Aorta (tissue), 5 donors: ENCODE measurements at places on chromosomes 6 and 20.

DNA sequence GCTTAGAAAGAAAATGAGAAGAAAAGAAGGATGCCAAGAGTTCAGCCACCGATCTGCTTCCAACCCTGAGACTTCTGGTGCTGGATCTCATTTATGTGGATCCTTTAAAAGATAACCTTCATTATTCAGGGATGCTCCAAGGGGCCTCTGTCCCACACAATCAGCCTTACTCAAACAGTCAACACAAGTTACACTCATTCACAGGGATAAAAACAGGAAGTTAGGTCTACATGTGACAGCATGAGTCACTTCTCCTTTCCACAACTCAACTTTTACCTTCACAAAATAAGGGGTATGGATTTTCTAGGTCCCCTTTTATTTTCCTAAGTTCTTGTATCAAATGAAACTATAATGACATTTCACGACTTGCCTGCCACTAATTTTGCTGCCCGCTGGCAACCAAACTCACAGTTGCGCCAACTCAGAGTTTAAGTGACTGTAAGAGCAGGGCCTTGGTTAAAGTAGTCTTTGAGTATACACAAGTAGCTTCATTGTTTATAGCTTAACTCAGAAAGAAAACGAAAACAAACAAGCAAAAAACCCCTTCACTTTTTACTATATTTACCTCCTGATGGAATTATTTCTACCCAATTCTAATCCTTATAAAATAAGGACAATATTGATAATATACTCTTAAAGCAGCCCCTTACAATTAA lies 278.8 kb upstream of the RUNX2 start:
- no peak for DNase-seq

DNA sequence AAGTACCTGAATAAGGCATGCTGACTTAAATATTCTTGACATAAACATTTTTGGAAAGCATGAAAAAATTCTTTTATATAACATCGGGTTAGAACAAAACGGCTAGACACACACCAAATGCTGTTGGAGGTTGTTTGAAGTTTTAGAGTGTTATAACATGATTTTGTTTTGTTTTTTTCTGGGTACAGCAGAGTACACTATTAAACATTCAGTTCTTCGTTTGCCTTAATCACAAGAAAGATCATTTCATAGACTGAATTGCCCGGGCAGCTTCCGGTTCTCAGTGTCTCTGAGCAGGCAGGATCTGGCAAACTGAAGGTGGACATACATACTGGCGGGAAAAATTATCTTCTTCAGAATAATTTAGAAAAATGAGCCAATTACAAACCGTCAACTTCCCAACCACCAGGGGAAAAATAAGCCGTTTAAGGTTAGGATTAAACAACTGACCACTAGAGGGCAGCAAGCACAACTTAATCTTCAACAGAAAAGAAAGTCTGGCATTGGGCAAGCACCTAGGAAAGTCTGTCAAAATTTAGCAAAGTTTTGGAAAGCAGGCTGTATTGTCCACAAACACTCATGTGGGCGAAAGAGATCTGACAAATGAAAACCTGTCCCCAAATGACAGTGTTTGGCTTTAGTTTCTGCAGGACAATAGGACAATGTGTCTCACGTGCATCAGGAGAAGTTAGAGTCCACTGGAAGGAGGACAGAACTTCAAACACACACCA lies 15.0 kb downstream of the ZNF217 start:
- no peak for DNase-seq

DNA sequence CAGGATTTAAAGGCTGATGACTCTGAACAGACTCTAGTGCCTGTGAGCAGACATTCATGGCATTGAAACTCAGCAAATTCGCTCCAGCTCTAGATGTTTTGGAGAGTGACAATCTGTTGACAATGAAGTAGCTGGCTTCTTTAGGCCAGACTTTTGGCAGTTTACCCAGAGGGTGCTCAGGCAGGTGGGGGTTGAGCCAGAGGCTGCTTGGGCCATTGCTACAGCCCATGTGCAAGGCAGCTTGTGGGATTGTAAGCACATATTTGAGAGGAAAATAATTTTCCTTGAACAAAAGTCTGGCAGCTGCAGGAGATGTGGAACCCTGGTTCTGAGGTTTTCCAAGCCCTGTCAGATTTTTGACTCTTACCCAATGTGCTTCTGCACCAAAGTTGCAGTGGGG lies 311.6 kb downstream of the CDC5L start:
- DNase-seq = no peak

- peak; percentile 55 for DNase-seq
Observed at GRCh38 chr6:107811591-107812218, 12.4 kb downstream of the SCML4 start.

DNA sequence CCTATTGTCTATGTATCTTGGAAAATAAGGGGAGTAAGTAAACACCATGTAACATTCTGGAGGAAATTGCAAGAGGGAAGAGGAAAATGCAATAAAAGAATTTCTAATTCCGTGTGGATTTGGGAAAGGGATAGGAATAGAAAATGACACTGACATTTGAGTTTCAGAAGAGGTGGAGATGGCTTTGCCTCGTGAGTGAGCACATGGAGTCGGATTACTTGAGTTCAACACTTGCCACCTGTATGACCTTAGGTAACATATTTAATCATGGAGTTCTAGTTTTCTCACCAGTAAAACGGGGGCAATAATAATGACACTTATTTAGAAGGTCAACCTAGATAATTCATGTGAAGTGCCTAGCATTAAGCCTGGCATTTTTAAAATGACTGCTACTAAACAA lies 10.8 kb upstream of the PBOV1 start:
- DNase-seq = no peak

DNA sequence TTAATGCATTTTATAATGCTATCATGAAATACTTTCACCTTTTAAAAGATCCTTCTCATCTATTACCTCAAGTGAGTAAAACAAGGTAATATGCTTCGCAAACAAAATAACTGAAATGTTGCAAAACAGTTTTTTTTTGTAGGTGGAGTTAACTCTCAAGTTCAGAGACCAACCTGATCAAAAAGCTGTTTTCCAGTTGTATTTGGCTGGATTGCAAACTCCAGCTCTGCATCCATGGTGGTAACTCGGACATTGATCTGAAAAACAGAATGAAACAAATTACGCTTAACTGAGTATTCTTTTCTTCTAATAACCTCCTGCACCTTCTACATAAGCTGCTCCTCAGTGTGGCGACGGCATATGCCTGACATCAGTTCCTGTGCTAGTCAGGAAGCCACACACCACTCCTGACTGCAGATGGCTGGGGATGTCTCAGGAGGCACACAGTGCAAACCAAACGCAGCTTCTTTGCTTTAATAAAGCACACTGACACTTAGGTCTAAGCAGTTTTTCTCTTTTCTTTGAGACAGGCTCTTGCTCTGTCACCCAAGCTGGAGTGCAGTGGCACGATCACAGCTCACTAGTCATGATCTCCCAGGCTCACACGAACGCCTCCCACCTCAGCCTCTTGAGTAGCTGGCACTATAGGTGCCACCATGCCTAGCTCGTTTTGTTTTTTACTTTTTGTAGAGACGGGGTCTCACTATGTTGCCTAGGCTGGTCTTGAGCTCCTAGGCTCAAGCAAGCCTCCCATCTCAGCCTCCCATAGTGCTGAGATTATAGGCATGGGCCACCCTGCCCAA lies 29.9 kb downstream of the EZR start:
- no peak for DNase-seq

DNA sequence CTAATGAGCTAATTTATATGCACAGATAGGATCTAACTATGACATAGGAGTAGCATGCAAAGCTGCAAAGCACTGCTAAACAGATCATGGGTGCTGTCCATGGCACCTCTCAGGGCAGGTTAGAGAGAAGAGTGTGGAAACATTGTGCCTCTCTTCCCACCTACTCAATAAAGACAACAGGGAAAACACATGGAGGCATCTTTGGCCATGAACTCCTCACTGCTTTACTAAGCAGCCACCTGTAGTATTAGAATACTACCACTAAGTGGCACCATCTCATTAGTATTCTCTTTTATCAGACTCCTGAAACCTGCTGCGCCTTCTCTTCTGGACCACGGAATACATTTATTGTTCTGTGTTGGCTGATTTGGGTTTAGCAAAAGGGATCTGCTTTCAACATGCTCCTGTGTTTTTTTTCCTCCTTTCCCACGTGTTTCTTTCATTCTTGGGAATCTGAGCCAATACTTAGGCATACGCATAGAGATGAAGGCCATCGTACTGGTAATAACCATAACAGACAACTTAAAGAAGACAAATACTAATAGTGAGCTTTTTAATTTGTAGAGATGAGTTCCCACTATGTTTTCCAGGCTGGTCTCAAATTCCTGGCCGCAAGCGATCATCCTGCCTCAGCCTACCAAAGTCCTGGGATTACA lies 9.4 kb upstream of the HDDC2 start:
- no peak for DNase-seq

- no peak for DNase-seq
Observed at GRCh38 chr6:67883500-67884366, 751.3 kb upstream of the ADGRB3 start.

GRCh38 chr6:118696271-118696670 lies 44.9 kb upstream of the CEP85L start:
- DNase-seq = no peak

DNA sequence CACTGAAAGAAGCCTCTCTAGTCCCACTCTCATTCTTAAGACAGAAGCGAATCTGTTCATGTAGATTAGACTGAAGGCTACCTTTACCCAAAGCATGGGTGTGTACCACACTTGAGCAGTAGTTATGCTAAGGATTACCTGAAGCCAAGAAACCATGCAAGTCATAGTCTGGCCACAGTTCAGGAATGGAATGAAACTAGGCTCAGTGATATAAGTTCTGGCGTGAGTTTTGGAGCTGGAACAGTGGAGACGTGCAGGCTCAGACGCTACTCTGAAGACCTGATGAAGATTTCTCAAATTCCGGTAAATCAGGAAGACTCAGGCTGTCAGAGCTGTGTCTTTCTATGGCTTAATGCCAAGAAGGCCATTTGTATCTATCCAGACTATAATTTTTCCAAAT lies 219.9 kb downstream of the HDGFL1 start:
- no peak for DNase-seq

DNA sequence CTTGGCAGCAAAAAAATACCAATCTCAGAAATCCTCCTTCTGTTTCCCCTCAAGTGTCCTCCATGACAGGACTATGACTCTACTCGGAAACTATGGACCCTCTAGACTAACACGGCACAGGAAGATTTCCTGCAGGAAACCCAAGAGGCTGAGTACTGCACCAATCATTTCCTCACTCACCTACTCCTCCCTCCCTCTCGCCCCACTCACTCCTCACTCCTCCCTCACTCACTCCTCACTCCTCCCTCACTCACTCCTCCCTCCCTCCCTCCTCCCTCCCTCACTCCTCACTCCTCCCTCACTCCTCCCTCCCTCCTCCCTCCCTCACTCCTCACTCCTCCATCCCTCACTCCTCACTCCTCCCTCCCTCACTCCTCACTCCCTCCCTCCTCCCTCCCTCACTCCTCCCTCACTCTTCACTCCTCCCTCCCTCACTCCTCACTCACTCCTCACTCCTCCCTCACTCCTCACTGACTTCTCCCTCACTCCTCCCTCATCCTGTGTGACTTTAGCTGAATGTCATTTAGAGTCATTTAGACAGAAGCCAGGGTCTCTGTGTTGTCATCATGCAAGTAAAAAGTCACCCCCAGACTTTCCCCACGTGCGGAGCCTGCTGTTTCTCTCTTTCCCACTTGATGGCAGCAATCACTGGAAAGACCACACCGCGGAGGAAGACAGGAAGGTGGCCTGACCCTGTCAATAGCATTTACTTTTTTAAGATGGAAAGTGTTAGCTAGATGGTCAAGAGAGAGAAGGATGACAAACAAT lies 226.8 kb upstream of the PDE10A start:
- DNase-seq = no peak

GRCh38 chr6:53412751-53413150 lies 64.0 kb upstream of the ELOVL5 start:
- no peak for DNase-seq

GRCh38 chr6:122408702-122409458 lies 9.4 kb downstream of the HSF2 start:
- no peak for DNase-seq

DNA sequence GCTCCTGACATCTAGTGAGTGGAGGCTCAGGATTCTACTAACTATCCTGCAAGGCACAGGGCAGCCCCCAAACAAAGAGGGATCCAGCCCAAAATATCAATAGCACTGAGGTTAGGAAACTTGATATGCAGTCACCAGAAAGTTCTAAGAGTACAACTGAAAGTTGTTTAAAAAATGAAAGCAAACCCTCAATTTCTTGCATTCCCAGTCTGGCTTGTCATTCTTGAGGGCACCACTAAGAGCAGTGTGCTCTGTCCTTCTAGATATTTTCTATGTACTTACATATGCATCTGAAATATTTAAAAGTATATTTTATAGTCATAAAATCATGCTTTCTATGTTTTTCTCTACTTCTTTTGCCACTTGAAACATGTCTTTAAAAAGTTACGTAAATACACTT lies 35.9 kb downstream of the CST8 start:
- DNase-seq = no peak

GRCh38 chr20:9169409-9169808 lies 100.5 kb downstream of the PLCB4 start:
- no peak for DNase-seq

GRCh38 chr6:24231438-24231977 lies 105.5 kb downstream of the NRSN1 start:
- no peak for DNase-seq

GRCh38 chr20:17568972-17569521 lies 828 bp upstream of the DSTN start:
- DNase-seq = peak; percentile 97

DNA sequence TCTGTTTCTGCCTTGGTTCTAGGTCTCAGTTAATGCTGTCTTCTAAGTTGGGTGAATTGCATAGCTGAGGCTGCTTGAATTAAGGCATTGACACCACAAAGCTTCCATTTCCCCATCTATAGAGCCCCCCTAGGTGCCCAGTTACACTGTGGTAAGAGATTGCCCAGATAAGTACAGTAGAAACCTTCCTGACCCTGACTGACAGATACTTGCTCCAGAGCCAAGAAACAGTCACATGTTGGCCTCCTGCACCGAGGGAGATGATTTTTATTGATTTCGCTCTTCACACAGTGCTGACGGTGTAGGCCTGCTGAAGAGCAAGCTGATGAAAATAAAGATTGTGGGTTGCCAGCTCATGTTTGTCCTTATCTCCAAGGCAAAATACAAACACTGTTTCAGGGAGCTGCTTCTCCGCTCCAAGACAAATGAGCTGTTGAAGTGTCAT lies 67.9 kb downstream of the TRMT11 start:
- DNase-seq = no peak

GRCh38 chr6:10624836-10625235 lies 69.6 kb downstream of the C6orf52 start:
- no peak for DNase-seq

GRCh38 chr20:20203784-20204183 lies 151.5 kb downstream of the CFAP61 start:
- DNase-seq = no peak

DNA sequence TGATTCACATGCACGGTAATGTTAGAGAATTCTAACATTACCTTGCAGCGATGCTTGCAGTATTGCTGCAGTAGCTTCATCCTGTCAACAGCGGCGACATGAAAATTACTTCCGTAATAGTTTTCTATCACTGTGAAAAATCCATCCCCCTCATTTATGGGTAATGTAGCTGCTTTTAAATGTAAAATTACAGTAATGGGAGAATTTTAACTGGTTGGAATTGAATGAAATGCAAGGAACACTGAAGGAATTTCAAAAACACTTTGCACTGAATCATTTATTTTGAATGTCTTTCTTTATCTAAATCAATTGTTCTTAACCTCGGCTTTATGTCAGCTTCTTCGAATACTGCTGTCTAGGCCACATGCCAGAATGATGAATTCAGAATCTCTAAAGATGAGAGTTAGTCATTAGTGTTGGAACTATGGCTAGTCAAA lies 102.4 kb upstream of the HIVEP1 start:
- DNase-seq = no peak
